ENCODE measurements at places on chromosomes 1 and 21. TPM values are rescaled to one million over a fixed set of nuclear protein-coding genes. Genes with fewer than 3 reads are reported as not detected.

Gene GCSAML
- total RNA-seq, result not detected

Gene DNAJC28
- total RNA-seq, result 0.23 TPM

Gene CHIA
- not detected for total RNA-seq

Gene PKLR
- 1.9 TPM for total RNA-seq

Gene OMA1
- 19.3 TPM for total RNA-seq

Gene FCRL4
- total RNA-seq, result not detected

Gene CELA2A
- total RNA-seq, result not detected

Gene GSTM5
- not detected for total RNA-seq

Gene KRTAP6-1
- not detected for total RNA-seq

Gene AMPD1
- not detected for total RNA-seq

Gene TMEM82
- not detected for total RNA-seq

Gene HMGN1
- 406 TPM for total RNA-seq

Gene MAST2
- 13.2 TPM for total RNA-seq

Gene CLCA2
- 251 TPM for total RNA-seq

Gene OR2T2
- not detected for total RNA-seq

Gene CYYR1
- 10.9 TPM for total RNA-seq

Gene CHI3L2
- not detected for total RNA-seq

Gene EXTL1
- total RNA-seq, result not detected

Gene METTL25B
- total RNA-seq, result 8.8 TPM

Gene GRHL3
- 3.0 TPM for total RNA-seq

Gene ANKRD45
- total RNA-seq, result not detected

Gene LMOD1
- not detected for total RNA-seq
